ENCODE measurements at places on chromosomes 4 and X. TPM values are rescaled to one million over a fixed set of nuclear protein-coding genes. Genes with fewer than 3 reads are reported as not detected.

DNA sequence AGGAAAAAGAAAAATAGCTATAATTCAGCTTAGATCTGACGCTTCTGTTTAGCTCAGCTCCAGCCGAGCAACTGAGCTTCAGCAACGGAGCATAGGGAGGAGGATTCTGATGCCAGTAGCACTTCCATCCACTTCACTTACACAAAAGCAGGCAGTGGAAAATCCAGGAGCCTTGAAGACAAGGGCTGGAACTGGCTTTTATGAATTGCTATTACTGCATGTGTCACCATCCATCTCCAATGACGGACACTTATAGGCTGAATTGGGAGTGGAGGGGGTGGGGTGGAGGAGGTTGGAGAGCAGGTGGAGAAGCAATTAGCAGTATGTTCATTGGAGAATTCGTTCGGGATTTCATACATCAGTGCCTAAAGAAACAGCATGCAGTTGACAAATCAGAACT is 15.6 kb downstream of the ENOX2 start:
- DNase-seq = no peak

GRCh38 chrX:95995583-95995982 is 689.1 kb upstream of the DIAPH2 start:
- no peak for DNase-seq

- peak; percentile 23 for DNase-seq
These were observed 45.5 kb downstream of the SRPX start for GRCh38 chrX:38175139-38175538.

GRCh38 chrX:16653424-16653823 is 3.5 kb downstream of the S100G start:
- no peak for DNase-seq

GRCh38 chrX:14050709-14051108 is 21.0 kb upstream of the GEMIN8 start:
- no peak for DNase-seq

GLOD5 gene
- 1.1 TPM for polyA plus RNA-seq

CPLX1 gene
- 1.4 TPM for polyA plus RNA-seq

RAB33A gene
- polyA plus RNA-seq = 0.65 TPM

DNAAF6 gene
- polyA plus RNA-seq = 0.10 TPM

RTL3 gene
- polyA plus RNA-seq = not detected

ENAM gene
- polyA plus RNA-seq = 5.9 TPM

Data from right renal cortex interstitium (tissue), 3 donors.